Right kidney (tissue), 9 donors: ENCODE measurements at places on chromosomes 3 and 15.

GRCh38 chr3:190616637-190617036 lies 102.8 kb downstream of the IL1RAP start:
- no peak for DNase-seq

DNA sequence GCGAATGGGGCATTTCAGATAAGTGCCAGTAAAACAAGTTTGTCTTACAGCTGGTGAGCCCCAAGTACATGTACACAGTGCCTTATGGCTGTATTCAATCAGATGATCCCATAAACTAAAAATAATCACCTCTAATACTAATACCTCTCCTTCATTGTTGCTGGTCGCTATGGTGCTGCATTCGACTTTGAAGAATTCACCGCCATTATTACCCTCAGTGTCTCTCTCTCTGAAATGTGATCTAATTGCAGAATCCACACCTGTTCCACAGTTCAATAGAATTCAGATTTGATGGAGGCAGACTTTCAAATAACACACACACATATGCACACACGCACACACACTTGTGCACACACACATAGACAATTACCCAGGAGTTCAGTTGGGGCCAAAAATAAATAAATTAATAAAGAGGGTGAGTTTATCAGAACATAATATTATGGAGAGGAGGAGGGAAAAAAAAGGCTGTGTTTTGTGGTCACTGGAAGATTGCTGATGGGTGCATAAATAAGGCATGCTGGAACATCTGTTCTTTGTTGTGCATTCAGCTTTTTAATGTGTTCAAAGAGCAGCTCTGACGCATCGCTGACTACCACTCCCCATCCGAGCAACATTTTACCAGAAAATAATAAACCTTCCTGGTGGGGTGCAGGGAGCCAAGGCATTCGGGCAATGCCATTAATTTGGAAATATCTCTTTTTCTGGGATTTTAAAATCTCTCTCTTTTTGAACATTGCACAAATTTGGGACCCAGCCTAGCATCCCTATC lies 235.7 kb downstream of the SATB1 start:
- DNase-seq, result no peak

- no peak for DNase-seq
Observed at GRCh38 chr3:13266651-13267362, 153.3 kb downstream of the NUP210 start.

DNA sequence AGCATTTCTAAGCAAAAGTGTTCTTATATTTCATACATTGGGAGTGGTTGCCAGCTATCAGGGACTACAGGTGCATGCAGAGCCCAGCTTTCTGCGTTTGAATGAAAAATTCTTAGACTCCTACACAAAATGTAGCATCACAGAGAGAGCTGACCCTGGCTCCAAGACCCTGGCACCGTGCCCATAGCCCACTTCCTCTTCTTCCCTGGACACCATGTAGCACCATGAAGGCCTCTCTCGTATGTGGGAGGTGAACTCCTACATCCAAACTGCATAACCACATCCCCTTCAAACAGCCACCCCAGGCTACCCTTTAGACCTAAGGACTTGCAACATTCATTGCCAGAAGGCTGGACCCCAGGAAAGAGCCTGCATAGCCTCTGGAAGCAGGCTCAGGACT lies 35.8 kb upstream of the ATOSA start:
- DNase-seq, result no peak
